ENCODE measurements at places on chromosomes 6 and 20. TPM values are rescaled to one million over a fixed set of nuclear protein-coding genes. Genes with fewer than 3 reads are reported as not detected.

- DNase-seq: no peak
- H3K27ac ChIP-seq: no peak overlapping the region
- no peaks in the 10 kb centered on the region for H3K4me1 ChIP-seq
- H3K36me3 ChIP-seq: no peaks in the 10 kb centered on the region
- H3K4me3 ChIP-seq: no peak overlapping the region
- H3K27me3 ChIP-seq: peaks cover 8% of the 10 kb centered on the region
Observed at GRCh38 chr6:143368426-143368825, 82.1 kb downstream of the ADAT2 start.

GRCh38 chr6:51857134-51857533 lies 230.3 kb downstream of the PKHD1 start:
- no peaks in the 10 kb centered on the region for H3K27me3 ChIP-seq
- no peak overlapping the region for H3K4me3 ChIP-seq
- no peak for DNase-seq
- no peak overlapping the region for H3K27ac ChIP-seq

DNA sequence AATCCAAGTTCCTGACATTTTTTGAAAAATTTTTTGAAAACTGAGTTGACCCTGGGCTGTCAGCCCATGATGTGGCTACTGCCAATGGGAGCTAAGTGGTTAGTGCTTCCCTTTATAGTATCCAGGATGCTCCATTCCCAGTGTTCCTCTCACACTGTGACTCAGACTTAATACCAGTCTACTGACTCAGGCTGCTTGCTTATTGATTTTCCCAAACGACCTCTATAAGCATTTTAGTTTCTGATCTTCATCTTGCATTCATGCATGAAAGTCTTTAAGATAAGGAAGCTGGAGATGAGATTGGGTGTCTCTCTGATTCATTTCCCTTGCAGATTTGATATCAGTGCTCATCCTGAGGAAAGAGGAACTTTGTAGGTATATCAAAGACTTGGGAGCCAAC lies 560.0 kb downstream of the TBC1D32 start:
- no peaks in the 10 kb centered on the region for H3K4me1 ChIP-seq
- no peak overlapping the region for H3K4me3 ChIP-seq
- no peak for DNase-seq
- no peak overlapping the region for H3K27ac ChIP-seq

- H3K27ac ChIP-seq: no peak overlapping the region
- H3K4me1 ChIP-seq: peaks cover 18% of the 10 kb centered on the region
- peaks cover 19% of the 10 kb centered on the region for H3K27me3 ChIP-seq
- no peak overlapping the region for H3K4me3 ChIP-seq
- H3K36me3 ChIP-seq: no peaks in the 10 kb centered on the region
Observed at GRCh38 chr6:131683479-131683878, 17.7 kb downstream of the OR2A4 start.

DNA sequence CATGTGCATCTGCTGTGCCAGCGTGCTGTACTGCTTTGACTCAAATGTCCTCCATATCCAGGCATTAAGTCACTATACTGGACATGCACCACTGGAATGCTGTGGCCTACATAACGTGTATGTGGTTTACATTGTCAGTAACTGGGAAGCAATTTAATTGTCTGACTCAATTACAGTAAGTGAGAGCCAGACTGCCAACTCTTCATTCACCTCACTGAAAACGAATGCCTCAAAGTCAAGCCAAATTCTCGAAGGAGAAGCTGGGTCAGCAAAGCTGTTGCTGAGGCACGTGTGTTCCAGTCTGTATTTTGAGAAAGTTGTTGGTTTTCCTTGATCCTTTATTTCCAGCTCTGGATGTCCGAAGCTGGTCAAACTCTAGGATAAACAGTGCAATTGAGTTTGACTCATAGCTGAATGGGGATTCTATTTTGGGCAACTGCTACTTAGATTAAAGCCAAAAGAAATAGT lies 534.3 kb downstream of the COL12A1 start:
- H3K27ac ChIP-seq: no peak overlapping the region
- DNase-seq: no peak
- H3K4me3 ChIP-seq: no peak overlapping the region
- H3K27me3 ChIP-seq: no peaks in the 10 kb centered on the region
- H3K36me3 ChIP-seq: no peaks in the 10 kb centered on the region

- no peak for DNase-seq
- no peaks in the 10 kb centered on the region for H3K27me3 ChIP-seq
- H3K36me3 ChIP-seq: peaks cover 25% of the 10 kb centered on the region
Observed at GRCh38 chr20:37245216-37246150, 16.1 kb downstream of the GHRH start.

DNA sequence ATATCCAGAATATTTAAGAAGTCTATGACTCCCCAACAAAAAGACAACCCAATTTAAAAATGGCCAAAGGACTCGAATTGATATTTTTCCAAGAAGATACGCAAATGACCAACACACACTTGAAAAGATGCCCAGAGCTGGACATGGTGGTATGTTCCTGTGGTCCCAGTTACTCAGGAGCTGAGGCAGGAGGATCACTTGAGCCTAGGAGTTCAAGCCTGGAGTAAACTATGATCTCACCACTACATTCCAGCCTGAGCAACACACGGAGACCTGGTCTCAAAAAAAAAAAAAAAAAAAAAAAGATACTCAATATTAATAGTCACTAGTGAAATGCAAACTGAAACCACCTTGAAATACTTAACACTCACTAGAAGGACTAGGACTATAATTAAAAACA lies 12.2 kb upstream of the ARMC2 start:
- no peak for DNase-seq
- peaks cover 45% of the 10 kb centered on the region for H3K4me1 ChIP-seq
- H3K27me3 ChIP-seq: peaks cover 12% of the 10 kb centered on the region
- no peak overlapping the region for H3K4me3 ChIP-seq
- peak overlapping the region; percentile 25 for H3K27ac ChIP-seq

- H3K36me3 ChIP-seq: no peaks in the 10 kb centered on the region
- H3K4me1 ChIP-seq: no peaks in the 10 kb centered on the region
- no peaks in the 10 kb centered on the region for H3K27me3 ChIP-seq
- no peak overlapping the region for H3K27ac ChIP-seq
Observed at GRCh38 chr6:124487623-124488431, 474.4 kb upstream of the RNF217 start.

- no peak overlapping the region for H3K27ac ChIP-seq
- DNase-seq: no peak
- H3K4me1 ChIP-seq: peaks cover 4% of the 10 kb centered on the region
Observed at GRCh38 chr6:136319732-136320131, 30.1 kb upstream of the BCLAF1 start.

GRCh38 chr6:20205722-20206161 lies 6.5 kb downstream of the MBOAT1 start:
- peaks cover 63% of the 10 kb centered on the region for H3K4me1 ChIP-seq
- H3K36me3 ChIP-seq: peaks cover 11% of the 10 kb centered on the region
- no peaks in the 10 kb centered on the region for H3K27me3 ChIP-seq
- DNase-seq: no peak

DNA sequence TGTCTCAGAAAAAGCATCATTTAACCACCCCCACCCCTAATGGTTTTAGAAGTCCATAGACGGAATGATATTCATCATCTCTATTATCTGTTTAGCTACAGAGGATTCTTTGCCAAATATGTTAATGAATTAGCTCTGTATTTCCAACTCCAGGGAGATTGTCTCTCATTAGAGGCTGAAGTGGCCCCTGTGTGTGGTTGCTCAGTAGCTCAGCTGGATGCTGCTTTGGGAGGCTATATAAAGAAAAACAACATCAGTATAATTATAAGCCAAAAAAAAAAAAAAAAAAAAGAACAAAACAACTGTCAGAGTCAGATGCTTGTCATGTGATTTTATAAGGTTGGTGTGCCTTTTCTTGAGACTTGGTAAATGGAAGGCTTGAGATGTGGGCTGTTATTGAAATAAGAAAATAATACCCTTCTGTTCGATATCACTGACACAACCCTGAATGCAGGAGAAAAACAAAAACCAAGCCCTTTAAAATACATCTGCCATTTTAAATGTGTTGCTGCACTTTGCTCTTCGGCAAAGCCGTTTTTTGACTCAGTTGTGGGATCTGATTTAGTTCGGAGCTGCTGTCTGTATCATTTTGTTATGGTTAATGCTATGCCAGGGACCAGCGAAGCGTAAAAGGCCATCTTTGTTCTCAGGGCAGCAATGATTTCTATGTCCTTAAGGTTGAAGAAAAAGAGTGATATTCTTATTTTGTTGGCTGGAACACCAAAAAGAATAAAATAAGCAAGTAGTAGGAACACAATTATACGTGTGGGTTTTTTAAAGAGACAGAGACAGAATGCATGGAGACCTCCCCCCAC lies 422.6 kb downstream of the QKI start:
- H3K36me3 ChIP-seq: no peaks in the 10 kb centered on the region
- H3K27me3 ChIP-seq: peaks cover 2% of the 10 kb centered on the region
- no peak overlapping the region for H3K27ac ChIP-seq
- H3K4me3 ChIP-seq: no peak overlapping the region
- H3K4me1 ChIP-seq: no peaks in the 10 kb centered on the region
- DNase-seq: no peak

GRCh38 chr6:132063204-132063603 lies 112.0 kb upstream of the CCN2 start:
- no peak for DNase-seq
- H3K27ac ChIP-seq: no peak overlapping the region
- no peaks in the 10 kb centered on the region for H3K4me1 ChIP-seq
- no peak overlapping the region for H3K4me3 ChIP-seq

DNA sequence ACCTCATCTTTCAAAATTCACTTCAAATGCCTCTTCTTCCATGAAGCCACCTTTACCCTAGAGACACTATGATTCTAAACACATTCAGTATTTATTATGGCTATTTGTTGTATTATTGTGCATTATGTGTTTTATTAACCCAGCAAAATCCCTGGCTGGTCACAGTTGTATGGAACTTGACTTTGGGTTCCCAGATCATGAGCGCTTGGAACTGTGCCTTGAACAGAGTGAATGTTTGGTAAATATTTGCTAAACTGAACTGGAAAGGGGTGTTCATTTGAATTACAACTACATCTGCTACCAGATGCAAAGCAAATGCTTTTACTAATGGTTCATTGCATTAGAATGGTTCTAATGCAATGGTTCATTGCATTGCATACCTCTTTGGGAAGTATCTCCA lies 259.8 kb downstream of the PKHD1 start:
- DNase-seq: no peak
- H3K4me3 ChIP-seq: no peak overlapping the region
- no peak overlapping the region for H3K27ac ChIP-seq
- no peaks in the 10 kb centered on the region for H3K4me1 ChIP-seq
- H3K27me3 ChIP-seq: no peaks in the 10 kb centered on the region

DNA sequence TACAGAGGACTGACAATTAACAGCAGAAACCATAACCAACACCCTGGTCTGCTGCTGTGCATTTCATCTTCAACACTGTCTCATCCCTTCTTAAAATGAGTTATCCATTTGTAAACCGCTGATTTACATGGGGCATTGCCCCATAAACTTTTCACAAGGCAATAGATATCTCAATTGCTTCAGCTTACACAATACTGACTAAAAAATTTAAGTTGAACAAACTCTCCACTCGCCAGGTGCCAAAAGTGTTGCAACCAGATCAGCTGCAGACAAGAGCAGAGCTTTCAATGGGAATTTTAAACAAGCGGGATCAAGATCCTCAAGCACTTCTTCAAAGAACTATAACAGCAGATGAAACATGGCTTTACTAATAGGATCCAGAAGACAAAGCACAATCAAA lies 183.0 kb downstream of the TASP1 start:
- no peaks in the 10 kb centered on the region for H3K36me3 ChIP-seq
- no peak overlapping the region for H3K4me3 ChIP-seq
- H3K4me1 ChIP-seq: no peaks in the 10 kb centered on the region
- no peak overlapping the region for H3K27ac ChIP-seq
- DNase-seq: no peak

DNA sequence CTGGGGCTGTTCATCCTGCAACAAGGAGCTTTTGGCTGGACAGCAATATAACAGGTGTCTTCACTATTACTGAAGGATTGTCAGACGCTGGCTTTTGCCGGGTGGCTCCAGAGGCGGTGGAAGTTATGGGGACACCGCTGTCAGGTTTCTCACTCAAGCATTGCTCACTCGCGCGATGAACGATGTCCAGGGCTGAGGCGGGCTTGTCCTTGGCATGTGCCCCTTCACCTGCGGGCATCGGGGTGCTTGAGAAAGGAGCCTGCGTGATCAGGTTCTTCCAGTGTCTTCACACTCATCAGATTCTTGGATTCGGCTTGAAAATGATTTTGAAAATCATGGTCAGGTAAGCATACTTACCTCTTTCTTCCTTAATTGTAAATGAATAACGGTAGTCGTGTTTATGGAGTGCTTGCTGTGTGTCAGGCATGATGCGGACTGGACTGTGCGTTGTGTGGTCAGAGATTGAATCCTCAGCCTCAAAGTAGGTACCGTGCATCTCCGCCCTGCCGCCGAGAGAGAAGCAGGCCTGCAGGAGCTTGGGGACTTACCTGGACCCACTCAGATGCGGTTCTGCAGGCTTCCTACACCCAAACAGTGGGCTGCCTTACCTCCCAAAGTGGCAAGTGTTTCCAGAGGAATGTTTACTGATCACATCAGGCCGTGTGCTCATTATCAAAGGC lies 18.3 kb upstream of the PYGB start:
- H3K27ac ChIP-seq: no peak overlapping the region
- no peak for DNase-seq
- no peak overlapping the region for H3K4me3 ChIP-seq
- no peaks in the 10 kb centered on the region for H3K4me1 ChIP-seq
- H3K36me3 ChIP-seq: no peaks in the 10 kb centered on the region
- H3K27me3 ChIP-seq: peaks cover 5% of the 10 kb centered on the region

DNA sequence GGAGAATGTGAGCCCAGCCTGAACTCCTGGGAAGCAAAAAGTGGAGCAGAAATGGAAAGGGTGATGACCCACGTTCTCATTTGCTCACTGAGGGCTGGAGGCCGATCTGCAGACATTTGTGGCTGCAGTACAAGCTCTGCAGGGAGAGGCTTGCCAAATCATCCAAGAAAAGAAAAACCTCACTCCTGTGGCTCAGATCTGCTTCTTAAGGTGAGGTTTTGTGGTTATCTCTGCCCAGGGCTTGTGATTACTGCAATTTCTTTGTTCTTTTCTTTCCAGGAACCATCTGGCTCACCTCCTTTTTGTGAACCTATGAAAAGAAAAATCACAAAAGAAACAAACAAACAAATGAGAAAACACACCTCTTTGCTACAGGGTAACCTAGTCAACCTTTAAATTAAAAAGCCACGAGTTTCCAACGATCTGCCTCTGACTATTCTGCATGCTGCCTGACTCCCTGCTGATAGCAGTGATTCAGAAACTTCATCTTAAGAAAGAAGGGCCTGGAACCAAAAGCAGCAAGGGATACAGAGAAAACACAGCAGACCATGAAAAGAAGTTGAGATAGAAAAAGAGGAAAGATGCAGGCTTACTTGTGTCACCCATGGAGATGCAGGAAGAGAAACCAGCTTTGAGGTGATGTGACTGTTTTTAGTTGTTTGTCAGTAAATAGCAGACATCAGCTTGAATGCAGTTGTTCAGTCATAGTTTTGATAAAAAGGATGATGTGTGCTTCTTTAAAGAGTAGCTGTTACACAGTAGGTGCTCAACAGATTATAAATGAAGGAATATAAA lies 165.1 kb downstream of the LMBRD1 start:
- H3K27me3 ChIP-seq: peaks cover 11% of the 10 kb centered on the region
- H3K4me1 ChIP-seq: peaks cover 16% of the 10 kb centered on the region
- no peak overlapping the region for H3K4me3 ChIP-seq
- peak; percentile 25 for DNase-seq
- H3K27ac ChIP-seq: no peak overlapping the region

UBD gene
- total RNA-seq: not detected

GPR63 gene
- total RNA-seq: 1.6 TPM

SAPCD1 gene
- total RNA-seq: 15.4 TPM

TMEM170B gene
- 0.89 TPM for total RNA-seq

NRSN1 gene
- total RNA-seq: not detected

RPRD1B gene
- 32.4 TPM for total RNA-seq

BNIP5 gene
- not detected for total RNA-seq

SOX12 gene
- 5.5 TPM for total RNA-seq

VIP gene
- total RNA-seq: not detected

ID4 gene
- total RNA-seq: not detected

SRXN1 gene
- 9.3 TPM for total RNA-seq

ZNFX1 gene
- 54.2 TPM for total RNA-seq
